ENCODE measurements at places on chromosomes 2 and 18.

DNA sequence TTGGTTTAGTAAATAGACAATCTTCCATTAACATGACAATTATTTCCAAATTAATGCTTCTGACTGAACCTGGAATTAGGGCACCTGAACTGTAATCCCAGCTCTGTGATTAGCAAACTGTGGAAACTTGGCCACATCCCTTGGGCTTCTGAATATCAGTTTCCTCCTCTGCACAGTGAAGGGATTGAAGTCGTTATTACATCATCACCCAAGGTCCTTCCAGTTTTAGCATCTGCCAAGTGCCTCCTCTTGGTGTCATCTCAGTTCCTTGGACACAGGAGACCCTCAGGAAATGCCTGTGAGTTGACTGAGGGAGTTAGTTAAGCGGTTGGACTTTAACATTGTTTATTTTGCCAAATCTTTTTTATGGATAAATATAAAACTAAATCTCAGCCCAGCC is 64.8 kb downstream of the MOGAT1 start:
- no peak for DNase-seq

DNA sequence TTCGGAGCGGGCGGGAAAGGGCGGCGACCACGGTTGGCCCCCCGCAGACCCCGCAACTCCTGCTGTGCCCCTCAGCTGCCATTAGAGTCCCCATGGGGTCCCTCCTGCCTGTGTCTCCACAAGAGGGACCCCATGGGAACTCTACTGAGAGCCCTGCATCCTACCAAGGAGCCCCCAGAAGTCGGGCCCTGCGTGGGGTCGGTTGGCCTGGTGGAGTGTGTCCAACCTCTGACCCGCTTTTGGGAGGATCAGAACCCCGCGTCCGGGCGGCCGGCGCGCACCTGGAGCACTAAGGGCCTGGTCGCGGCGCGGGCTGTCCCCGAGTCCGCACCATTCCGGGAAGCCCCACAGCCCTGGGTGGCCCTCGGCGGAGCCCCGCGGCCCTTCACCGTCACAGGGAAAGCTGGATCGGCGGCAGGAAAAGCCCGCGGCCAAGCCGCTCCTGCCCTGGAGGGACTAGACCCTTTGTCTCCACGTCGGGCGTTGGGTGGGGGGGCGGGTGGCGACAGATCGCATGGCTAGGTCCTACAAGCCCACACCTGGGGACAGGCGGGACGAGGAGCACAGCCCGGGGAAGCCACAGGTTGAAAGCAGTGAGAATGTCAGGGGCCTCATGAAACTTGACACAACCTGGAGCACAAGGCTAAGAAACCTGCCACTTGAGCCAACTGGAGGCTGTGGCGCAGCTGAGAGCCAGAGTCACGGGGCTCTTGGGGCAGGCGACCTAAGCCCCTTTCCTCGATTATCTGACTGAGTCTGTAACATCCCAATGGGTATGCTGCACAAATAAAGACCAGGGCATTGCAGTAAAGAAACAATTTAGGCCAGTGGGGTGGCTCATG is 11.2 kb upstream of the CXXC1 start:
- DNase-seq: no peak

DNA sequence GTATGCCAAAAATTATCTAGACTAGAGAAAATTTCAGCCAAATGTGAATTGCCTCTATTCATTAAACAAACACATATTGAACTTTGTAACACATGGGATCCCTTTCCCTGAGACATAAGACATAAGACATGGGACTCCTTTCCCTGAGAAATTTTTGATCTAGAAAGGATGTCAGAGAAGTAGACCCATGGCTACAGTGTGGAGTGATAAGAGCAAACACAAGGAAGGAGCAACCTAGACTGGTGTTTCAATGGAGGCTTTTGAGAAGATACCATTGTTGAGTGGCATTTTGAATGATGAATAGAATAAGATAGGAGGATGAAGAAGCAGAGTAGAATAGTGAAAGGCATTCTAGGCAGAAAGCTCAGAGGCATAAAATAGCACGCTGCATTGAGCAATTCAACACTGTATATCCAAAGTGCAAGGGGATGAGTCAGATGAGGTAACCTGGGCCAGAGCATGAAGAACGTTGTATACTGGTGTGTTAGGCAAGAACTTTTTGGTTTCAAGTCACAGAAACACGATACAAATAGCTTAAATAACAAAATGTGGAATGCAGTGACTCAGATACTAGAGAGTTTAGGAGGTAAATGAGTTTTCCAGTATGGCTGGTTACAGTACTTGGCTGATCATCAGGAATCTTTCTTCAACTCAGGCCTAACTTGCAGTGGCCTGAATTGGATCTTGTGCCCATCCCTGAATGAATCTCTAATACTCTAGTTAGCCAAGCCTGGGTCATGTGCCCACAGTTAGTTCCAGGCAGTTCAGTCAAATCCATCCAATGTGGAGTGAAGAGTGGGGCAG is 129.8 kb upstream of the TANK start:
- no peak for DNase-seq

DNA sequence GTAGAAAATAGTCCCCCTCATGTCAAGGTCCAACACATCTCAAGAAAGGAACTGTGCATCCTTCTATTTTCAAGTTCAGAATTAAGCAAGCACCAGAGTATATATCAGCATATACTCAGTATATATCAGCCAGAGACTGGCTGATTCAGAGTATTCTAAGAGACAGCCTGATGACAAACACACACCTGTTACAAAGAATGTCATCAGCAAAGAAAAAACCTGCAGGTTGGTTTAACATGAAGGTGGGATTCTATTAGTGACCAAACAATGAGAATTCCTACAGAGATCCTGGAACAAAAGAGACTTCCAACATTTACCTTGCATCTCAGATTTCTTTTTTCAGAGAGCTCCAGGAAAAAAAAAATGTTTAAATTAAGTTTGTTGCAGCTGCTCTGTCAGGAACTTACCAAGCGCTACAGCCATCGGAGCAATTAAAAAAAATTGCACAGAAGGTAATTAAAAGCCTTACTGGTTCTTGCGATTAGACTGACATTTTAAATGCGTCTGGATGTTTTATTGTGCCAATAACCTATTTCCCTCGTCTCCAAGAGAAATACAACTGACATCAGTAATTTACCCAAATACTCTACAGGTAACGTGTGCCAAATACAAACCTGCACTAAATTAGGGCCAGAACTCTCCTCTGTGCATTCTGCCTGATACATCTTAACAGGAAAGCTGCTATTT is 218.1 kb downstream of the HNMT start:
- no peak for DNase-seq

GRCh38 chr2:174798801-174799200 is 34.5 kb upstream of the CHRNA1 start:
- DNase-seq: no peak

GRCh38 chr2:11602563-11603204 is 67.3 kb downstream of the NTSR2 start:
- DNase-seq: no peak

- DNase-seq: no peak
Measured at GRCh38 chr2:158645299-158645698, 149.8 kb upstream of the DAPL1 start.

DNA sequence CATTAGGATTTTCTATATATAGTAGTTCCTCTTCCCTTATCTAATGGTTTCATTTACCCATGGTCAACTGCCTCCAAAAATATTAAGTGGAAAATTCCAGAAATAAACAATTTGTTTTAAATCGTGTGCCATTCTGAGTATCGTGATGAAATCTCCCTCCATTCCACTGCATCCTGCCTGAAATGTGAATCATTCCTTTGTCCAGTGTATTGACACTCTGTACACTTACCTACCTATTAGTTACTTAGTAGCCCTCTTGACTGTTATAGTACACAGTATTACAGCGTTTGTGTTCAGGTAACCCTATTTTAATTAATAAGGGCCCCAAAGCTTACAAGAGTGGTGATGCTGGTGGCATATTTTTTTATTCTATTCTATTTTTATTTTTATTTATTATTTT is 26.2 kb downstream of the TAF4B start:
- DNase-seq: no peak

DNA sequence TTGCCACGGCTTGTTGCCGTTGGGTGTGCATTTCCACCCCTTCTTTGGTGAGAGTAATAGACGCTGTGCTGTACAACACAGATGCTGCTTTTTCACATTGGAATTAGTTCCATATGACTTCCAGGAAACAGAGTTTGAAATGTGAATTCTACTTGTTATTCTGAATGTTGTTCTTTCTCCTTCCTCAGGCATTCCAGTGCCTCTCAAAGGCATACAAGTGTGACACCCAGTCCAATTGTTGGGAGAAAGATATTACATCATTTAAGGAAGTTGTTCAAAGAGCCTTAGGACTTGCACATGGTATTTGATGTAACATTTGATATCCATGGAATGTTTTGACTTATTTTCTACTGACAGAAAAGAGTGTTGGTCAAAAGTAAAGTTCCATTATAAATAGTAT is 134.4 kb upstream of the LTBP1 start:
- no peak for DNase-seq

GRCh38 chr18:26004832-26005231 is 85.6 kb downstream of the SS18 start:
- no peak for DNase-seq

- no peak for DNase-seq
Measured at GRCh38 chr18:12246849-12247808, 7.0 kb upstream of the CIDEA start.

GRCh38 chr18:78169174-78169864 is 810.3 kb upstream of the SALL3 start:
- DNase-seq: no peak

- peak; percentile 62 for DNase-seq
Measured at GRCh38 chr18:51110073-51110797, 80.2 kb downstream of the SMAD4 start.

- DNase-seq: no peak
Measured at GRCh38 chr2:36389091-36389564, 33.5 kb downstream of the CRIM1 start.

DNA sequence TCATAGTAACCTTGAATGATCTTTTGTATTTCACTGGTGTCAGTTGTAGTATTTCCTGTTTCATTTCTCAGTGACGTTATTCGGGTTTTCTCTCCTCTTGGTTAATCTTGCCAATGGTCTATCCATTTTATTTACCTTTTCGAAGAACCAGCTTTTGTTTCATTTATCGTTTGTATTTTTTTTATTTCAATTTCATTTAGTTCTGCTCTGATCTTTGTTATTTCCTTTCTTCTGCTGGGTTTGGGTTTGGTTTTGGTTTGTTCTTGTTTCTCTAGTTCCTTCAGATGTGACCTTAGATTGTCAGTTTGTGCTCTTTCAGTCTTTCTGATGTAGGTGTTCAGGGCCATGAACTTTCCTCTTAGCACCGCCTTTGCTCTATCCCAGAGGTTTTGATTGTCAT is 36.7 kb downstream of the SP140 start:
- DNase-seq: no peak

GRCh38 chr2:32697156-32697555 is 69.3 kb downstream of the TTC27 start:
- DNase-seq: no peak

GRCh38 chr18:28365411-28365831 is 188.5 kb upstream of the CDH2 start:
- no peak for DNase-seq

DNA sequence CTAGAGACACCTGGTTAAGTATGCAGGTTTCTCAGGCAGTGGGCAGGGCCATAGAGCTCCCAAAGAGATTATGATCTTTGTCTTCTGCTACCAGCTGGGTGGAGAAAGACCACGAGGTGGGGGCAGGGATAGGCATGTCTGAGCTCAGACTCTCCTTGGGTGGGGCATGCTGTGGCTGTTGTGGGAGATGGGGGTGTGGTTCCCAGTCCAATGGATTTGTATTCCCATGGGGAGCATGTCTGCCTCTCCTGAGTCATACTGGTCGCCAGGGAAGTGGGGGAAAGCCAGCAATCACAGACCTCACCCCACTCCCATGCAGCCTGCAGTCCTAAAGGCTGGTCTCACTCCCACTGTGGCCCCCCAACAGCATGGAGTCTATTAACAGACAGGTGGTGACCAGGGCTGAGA is 31.4 kb upstream of the RHOB start:
- DNase-seq: no peak

DNA sequence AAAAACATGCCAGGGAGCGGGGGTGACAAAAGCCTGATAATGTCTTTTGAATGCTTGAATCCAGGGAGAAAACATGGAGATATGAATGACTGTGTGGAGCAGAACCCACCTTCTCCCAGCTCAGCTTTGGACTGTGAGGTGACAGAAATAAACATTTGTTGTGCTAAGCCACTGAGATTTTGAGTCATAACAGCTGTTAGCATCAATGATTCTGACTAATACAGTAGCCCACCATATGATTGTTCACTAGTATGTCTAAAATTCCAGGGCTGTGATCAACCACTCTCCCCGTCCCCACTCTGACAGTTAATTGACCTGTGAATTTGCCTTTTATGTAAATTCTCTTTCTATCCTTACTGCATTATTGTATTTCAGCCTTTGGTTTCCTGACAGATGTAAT is 69.1 kb downstream of the PDK1 start:
- no peak for DNase-seq
